Keratinocyte (primary cell): ENCODE measurements at places on chromosomes 3 and 15. TPM values are rescaled to one million over a fixed set of nuclear protein-coding genes. Genes with fewer than 3 reads are reported as not detected.

Gene BHLHE40
- 73.9 to 95.7 TPM (median 74.3 TPM) in 3 replicates for polyA plus RNA-seq

GRCh38 chr3:94101860-94102259 is 39.0 kb downstream of the NSUN3 start:
- no peak for DNase-seq

Gene A4GNT
- polyA plus RNA-seq, result not detected in 3 replicates

DNA sequence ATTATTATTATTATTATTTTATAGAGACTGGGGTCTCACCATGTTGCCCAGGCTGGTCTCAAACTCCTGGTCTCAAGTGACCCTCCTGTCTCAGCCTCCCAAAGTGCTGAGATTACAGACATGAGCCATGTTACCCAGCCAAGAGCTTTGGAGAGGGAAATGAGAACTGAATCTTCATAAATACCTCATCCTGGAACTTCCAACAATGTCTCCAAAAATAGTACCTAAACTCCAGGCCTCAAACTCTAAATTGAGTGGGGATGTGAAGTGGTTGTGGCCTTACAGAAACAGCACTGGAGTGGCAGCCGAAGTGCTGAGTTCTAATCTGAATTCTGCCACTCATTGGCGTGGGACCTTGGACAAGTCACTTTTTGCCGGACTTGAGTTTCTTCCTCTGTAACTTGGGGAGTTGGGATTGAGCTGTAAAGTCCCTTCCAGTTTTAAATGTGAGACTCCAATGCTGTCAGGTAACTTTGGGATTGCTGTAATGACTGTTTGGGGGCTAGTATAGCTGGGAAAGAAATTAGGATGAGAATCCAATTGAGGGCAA is 10.0 kb upstream of the SRP14 start:
- DNase-seq, result no peak

Gene AGBL1
- polyA plus RNA-seq, result not detected in 3 replicates

DNA sequence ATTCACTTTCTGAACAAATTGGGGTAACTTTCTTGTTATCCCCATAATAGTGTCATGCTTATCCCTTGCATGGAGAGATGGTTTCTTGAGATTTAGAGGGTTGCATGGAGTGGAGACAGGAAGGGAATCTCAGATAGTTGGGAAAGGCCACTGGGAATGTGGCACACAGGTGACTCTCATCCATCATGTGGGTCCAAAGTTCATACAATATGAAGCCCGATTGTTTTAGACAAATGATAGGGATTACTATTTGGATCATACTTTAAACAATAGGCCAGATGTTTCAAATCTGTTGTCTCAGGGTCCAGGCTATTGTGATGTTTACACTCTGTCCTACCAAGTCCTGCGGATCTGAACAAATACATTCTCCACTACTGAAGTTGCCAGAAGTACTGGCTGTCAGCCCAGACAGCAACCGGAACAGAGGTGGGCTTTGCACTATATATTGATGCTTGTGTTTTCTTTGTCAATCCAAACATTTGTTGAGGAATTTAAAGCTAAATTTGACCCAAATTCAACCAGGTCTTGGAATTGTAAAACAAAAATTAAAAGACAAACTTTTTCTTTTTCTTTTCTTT is 39.2 kb upstream of the NMNAT3 start:
- no peak for DNase-seq

DNA sequence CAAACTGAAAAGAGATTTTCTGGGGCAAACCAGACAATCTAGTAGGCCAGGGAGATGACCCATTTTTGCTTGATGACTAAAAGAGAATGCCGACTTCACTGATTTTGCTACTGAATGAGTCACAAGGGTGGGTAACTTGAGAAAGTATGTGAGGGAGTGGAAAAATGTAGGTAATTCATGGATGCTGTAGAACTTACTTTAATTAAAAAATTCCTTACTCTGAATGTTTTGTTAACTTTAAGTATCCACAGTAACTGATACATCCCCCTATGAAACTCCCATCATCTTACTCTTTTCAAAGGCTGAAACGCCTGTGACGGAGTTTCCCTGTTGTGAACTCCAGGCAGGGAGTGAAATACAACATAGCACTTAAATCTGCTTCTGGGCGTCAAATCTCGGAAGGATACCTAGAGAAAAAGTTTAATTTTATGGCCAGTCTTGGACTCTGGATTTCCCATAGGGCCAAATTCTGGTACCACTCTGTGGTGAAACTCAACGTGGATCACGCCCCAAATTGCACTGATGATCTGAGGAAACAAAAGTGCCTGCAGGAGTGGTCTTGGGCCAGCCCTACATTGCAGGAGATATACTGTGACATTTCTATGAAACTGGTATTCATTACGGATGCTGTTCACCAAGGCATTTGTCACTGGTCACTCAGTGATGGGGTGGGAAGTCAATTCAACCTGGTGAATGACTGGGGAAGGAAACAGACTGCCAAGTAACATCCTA is 24.0 kb downstream of the GOLIM4 start:
- DNase-seq, result peak; percentile 59

DNA sequence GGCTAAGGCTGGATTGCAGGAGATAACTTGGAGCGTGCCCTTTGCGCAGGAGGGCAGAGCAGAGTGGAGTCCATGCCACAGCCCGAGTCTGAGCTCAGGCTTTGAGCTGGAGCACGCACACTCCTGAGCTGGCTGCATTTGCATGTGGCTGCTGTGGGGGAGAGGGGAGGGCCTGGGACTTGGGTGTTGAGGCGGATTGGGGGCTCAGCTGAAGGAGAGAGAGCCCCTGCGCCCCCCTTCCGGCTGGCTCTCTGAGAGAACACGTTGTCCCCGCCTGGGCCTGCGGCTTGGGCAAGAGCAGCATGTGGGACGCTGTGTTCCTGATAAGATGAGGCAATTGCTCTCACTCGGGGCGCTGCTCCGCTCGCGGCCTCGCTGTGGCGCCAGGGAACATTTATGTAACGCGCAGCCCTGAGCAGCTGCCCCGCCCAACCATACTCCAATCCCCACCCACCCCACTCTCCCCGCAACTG is 39.1 kb downstream of the KLF13 start:
- DNase-seq, result no peak

- DNase-seq, result no peak
Measured at GRCh38 chr3:113261626-113262303, 50.4 kb downstream of the BOC start.

DNA sequence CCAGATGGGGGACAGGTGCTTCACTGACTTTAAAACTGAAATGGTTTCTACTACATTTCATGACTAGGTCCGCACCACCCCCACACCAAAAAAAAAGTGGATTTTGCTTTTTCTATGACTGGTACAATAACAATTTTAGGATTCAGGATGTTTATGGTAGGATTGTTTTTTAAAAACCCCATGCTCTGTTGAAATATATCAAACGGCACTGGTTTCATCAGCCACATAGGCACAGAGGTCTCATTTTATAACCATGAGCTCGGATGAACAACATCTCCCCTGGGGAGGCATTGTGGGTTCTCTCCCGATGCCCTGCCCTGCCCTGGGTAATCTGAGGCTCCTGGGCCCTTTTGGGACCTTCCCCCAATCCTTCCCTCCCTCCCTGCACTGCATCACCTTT is 202.7 kb upstream of the KBTBD8 start:
- no peak for DNase-seq

GRCh38 chr3:44842376-44842775 is 19.3 kb upstream of the TMEM42 start:
- DNase-seq, result no peak

Gene STAG1
- 5.9 to 11.8 TPM (median 7.1 TPM) in 3 replicates for polyA plus RNA-seq

DNA sequence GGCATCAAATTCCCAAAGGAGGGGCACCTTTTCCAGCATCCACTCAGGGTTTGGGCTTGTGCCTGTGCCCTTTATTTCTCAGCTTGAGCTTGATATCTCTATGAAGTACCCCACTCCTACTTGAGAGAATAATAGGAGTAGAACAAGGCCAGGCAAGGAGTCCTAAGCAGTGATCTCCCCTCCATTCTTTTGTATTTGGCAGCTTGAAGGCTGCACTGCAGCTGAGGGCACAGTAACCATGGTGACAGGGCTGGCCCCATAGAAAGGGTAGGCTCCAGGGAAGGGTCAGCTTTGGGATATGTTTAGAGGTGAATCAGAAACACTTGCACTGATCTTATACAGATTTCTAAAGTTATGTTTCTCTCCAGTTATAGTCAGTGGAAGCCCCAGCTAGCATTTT is 145.4 kb upstream of the SLC24A5 start:
- DNase-seq, result no peak

- no peak for DNase-seq
Measured at GRCh38 chr15:63595688-63596087, 1.5 kb upstream of the FBXL22 start.

- DNase-seq, result no peak
Measured at GRCh38 chr3:141876891-141877621, 613 bp downstream of the ATP1B3 start.

Gene SPTSSB
- polyA plus RNA-seq, result 0.25 to 2.6 TPM (median 2.3 TPM) in 3 replicates

- DNase-seq, result peak; percentile 41
Measured at GRCh38 chr3:196996454-196997265, 28.0 kb upstream of the PIGZ start.

GRCh38 chr15:75107908-75108838 is 84.8 kb downstream of the PPCDC start:
- peak; percentile 81 for DNase-seq

GRCh38 chr15:45790325-45790943 is 155.6 kb downstream of the SQOR start:
- DNase-seq, result no peak

DNA sequence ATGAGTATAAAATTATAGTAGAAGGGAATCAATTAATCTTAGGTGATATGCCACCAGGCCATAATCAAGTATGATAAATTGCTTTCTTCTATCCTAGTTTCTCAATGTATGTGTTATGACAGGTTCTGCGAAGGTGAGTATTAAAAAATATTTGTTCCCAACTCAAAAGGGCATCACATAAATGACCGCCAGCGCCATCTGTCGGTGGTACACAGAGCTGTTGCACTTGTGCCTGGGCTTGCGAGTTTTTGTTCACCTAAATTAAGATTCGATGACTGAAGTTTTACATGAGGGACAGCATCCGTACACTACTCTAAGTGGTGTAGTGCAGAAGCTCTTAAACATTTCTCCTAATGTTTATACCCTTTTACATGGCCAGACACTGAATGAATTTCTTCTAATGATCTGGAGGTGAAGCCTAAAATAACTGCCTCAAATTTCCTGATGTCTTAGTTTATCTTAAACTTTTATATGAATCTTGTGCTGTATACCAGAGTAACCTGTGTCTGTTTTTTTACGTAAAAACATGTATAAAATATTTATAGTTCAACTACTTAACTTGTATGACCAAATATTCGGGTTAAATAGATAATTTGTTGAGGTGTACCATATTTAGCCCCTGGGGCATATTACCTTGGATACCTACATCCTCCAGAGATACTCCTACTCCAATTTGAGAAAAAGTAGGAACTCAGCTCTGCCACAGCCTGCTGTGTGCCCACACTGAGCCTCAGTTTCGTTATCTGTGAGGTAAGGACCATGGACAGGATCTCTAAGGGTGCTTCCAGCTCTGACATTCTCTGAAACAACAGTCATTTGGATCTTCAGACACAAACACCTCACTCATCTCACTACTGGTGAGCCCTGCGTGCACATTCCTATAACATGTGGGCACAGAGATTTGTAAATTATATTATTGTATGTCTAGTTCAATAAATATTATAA is 365.6 kb downstream of the MAGI1 start:
- peak; percentile 15 for DNase-seq

Gene ATP2B2
- polyA plus RNA-seq, result not detected in 3 replicates

GRCh38 chr3:36874424-36874823 is 70.4 kb downstream of the TRANK1 start:
- DNase-seq, result no peak

DNA sequence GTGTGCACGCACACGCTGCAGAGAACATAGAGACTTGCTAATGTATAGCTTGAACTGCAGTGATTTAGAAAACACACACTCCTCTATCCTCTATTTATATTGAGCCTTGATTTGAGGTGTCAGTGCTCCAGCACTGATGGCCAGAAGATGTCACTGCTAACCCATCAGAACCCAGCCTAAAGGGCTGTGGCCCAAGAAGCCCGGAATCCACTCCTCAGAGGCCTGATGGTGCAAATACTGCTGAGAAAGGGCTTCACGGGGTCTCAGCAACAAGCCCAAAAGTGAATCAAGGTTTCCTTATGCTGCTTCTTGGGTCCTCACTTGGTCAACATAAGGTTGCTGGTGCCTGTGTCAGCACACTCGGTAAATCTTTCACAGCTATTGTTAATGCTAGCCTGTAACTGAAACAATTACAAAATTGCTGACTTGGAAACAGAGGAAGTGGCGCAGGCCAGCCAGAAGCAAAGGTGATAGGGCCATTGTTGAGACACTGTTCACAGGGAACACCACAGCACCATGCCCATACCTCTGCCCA is 60.3 kb downstream of the HEG1 start:
- no peak for DNase-seq

GRCh38 chr3:61912158-61912557 is 350.8 kb downstream of the PTPRG start:
- no peak for DNase-seq

GRCh38 chr15:31458596-31459399 is 132.2 kb downstream of the KLF13 start:
- peak; percentile 95 for DNase-seq

- no peak for DNase-seq
Measured at GRCh38 chr15:62648954-62649353, 393.6 kb upstream of the TPM1 start.

DNA sequence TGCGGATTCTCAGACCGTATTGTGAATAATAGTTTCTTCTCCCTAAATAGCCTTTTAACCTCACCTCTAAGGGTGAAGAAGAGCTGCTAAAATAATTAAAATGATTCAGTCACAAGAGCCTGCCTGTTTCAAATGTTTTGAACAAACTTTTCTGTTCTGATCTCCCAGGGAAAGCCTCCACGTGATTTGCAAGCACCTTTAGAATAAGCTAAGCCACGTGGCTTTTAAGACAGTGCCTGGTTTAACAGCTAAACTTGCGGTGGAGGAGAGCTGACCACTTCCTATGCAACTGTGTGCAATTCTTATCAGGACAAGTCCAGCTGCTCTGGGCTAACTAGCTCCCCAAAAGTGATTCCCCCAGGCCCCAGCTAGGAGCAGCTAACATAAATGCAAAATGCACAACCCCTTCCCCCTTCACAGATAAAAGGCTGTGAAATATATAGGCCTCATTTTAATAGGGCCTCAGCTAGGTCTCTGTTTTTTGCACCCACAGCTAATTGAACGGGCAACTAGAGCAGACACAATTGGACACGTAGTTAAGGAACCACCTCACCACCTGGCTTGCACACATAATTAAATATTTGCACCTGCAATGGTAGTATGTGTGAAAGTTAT is 401.2 kb upstream of the NR2F2 start:
- no peak for DNase-seq

Gene REC114
- polyA plus RNA-seq, result not detected in 3 replicates

Gene RGMA
- polyA plus RNA-seq, result 0.18 to 0.32 TPM (median 0.22 TPM) in 3 replicates

GRCh38 chr15:84654689-84655453 is 788 bp upstream of the WDR73 start:
- DNase-seq, result no peak

GRCh38 chr3:188066141-188066540 is 87.8 kb upstream of the LPP start:
- DNase-seq, result no peak

- no peak for DNase-seq
Measured at GRCh38 chr3:131883711-131884407, 151.0 kb downstream of the CPNE4 start.

GRCh38 chr3:172043233-172043632 is 3.9 kb downstream of the FNDC3B start:
- no peak for DNase-seq

Gene AHSG
- 0.42 to 0.73 TPM (median 0.59 TPM) in 3 replicates for polyA plus RNA-seq

Gene SKIL
- polyA plus RNA-seq, result 10.6 to 13.7 TPM (median 11.0 TPM) in 3 replicates
